Lung microvascular endothelial cell (primary cell): ENCODE measurements at places on chromosomes 4 and X. TPM values are rescaled to one million over a fixed set of nuclear protein-coding genes. Genes with fewer than 3 reads are reported as not detected.
A peak's percentile ranks its signal among the peaks of the same experiment; 100 is the strongest.

The ANKRD50 gene
- 35.5 and 64.3 TPM in 2 replicates for total RNA-seq

DNA sequence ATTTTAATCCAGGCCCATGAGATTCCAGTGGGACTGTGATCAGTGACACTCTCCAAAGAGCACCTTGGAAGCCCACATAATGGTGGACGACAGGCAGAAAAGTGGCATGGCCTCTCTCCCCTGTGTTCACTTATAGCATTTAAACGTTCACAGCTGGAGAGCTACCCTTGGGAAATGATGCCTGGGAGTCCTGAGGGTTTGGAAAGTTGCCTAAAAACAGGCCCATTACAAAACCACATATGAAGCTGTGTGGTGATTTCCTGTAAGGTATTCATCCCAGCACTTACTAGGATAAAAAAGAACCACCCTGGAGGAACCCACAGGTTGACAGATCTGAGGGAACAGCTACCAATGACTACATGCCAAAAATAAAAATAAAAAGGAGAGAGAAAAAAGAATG lies 193.2 kb downstream of the RASL11B start:
- DNase-seq, result peak; percentile 73

GRCh38 chr4:10584042-10584441 lies 100.5 kb downstream of the CLNK start:
- DNase-seq, result peak; percentile 63

The VSIG4 gene
- total RNA-seq, result not detected in 2 replicates

- DNase-seq, result peak; percentile 85
Measured at GRCh38 chrX:21972721-21973120, 32.2 kb downstream of the SMS start.

DNA sequence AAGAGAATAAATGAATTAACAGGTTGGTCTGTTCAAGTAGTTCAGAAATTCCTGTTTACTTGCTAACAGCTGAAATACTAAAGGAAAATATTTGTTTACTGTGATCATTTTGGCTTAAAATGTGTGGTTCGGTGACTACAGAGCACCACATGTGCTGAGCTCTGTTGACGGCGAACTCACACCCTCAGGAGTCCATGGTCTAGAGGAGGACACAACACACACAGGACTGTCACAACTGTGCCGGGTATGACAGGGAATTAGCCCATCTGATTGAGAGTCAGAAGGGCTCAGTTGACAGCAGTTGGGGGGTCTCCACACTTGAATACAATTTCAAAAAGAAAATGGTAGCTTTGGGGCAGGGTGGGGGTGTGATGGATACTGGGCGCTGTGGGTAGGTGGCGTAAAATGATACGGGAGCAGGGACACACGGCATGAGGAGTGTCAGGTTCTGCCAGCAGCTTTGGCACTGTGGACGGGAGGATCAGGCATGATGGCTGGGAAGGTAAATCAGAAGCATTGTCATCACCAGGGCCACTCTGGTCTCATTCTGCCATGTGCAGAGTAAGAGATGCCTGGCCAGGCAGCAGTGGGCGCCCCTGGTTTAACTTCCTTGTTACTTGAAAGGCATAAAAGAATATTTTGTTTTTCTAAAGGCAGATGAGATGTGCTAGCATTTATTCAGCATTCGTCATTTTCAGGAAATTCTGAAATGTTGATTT lies 33.3 kb downstream of the CLDN22 start:
- DNase-seq, result no peak

The NAP1L3 gene
- total RNA-seq, result 0.44 and 1.4 TPM in 2 replicates

DNA sequence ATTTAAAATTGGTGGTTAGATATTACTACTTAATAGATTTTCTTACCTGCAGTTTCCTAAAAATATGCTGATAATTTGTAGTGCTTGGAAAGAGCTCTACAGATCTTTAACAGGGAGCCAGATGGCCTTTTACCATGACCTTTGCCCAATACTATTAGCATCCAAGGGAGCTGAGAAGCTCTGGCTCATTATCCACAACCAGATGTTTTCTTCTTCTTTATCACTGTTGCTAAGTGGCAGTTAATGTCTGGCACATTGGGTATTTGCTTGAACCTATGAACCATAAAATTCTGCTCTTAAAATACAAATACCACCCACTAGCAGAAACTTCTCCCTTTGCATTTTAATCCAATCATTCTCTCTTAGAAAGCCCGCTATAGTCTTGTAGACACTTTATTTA lies 1480.3 kb downstream of the C4orf33 start:
- no peak for DNase-seq

DNA sequence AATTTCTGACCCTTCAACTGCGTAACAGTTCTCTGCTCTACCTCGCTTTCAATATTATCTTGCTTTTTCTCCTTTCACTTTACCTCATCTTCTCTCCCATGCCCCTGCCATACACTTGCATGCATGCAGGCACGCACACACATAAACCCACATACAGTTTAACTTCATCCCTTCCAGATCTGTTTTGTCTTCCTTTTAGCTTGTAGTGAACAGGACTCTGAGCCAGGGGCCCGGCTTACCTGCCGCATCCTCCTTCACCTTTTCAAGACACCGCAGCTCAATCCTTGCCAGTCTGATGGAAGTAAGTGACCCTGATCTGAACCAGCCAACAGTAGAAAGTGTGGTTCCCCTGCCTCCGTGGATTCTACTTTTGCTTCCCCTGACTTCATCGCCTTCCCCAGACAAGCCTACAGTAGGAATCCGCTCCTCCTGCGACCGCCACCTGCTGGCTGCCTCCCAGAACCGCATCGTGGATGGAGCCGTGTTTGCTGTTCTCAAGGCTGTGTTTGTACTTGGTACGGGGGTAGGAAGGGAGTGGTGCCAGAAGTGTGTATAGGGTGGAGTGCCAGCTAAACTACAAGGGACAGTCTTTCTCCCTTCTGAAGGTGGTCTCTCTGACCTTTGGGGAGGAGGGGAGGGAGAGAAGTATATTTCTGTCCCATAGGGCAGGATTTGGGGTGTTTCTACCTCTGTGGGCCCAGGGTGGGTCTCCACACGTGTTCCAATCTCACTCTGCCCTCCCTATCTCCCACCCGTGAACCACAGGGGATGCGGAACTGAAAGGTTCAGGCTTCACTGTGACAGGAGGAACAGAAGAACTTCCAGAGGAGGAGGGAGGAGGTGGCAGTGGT lies 10.7 kb downstream of the MED12 start:
- peak; percentile 65 for DNase-seq
